Activated T-cell treated with anti-CD3 and anti-CD28 coated beads for 1 hour (primary cell): ENCODE measurements at places on chromosomes 1 and 21.

- DNase-seq: no peak
Measured at GRCh38 chr1:117567435-117567834, 38.4 kb upstream of the TENT5C start.

DNA sequence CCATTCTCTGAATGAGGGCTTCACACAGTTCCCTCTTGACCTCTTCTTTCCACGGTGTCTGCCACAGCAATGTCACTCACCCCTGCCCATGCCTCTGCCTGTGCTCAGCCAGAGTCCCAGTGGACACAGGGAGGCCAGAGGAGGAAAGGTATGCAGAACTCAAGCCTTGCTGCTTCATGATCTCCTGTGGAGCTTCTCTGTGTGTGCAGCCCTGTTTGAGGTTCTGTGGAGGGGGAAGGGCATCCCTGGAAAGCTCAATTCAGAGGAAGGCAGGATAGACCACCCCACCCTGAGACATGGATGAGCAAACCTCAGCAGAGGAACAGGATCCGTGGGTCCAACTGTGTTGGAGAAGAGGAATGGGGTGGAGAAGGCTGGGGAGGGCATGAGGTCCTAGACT lies 2.0 kb downstream of the HCN3 start:
- no peak for DNase-seq

- DNase-seq: no peak
Measured at GRCh38 chr21:37982496-37983318, 66.5 kb upstream of the KCNJ6 start.

DNA sequence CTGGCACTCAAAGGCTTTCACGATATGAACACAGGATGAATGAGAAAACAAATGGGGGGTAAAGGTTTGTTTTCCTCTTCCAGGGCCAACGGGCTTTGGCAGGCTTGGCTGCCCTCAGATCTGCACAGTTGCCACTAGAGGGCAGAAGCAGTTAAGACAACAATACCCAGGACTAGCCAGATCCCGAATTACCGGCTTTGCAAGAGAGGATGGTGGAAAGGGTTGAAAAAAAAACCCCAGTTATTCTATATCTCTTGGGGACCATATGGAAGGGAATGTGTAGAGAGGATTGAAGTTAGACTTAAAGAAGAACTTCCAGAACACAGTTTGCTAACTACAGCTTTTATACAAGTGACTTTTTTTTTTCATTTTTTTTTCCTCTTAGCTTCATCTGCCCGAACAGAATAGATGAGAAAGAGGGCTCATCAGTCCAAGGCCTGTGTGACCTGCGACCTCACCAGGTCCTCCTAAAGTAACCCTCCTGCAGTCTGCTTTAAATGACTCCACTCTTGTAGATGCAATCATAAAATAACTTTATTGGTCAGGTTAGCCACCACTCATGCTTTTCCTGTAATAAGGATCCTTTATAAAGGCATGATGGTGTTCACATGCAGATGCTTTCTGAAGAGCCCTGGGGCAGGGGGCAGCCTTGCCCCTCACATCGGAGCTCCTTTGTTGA lies 10.7 kb downstream of the FMOD start:
- DNase-seq: peak; percentile 47

GRCh38 chr1:64969305-64970046 lies 3.1 kb upstream of the JAK1 start:
- DNase-seq: no peak

DNA sequence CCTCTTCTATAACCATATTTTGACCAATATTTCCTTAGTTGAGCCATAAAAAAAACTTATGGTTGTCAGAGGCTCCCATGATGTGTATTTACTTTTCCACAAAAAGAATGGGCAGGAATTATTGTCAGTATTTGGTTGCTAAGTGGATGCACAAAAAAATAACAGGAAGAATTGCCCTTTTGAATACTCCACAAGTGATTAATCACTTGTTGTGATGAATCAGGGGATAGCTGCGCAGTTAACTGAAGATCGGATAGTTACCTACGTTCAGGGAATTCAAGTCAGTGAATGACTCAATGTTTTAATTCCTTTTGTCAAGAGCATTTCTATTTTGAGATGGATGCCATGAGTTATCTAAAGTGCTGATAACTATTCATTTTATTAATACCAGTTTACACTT lies 785.2 kb upstream of the B3GALT2 start:
- DNase-seq: no peak

DNA sequence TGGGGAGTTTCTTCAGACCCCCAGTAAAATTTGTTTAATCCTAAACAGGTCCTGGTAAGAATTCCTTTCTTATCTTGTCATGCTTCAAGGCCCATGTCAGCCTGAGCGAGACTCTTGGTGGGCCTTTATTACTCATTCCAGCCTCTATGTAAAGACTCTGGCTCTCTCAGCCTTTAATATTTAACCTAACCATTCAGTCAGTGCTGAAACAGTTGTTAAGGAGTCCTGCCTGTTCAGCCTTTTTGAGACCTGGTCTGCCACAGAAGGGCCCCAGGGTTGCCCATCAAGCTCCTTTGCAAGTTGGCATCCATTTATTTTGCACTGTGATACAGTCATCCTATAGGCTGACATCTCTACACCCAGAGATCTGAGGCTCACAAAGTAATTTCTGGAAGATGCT lies 107.7 kb upstream of the VANGL1 start:
- no peak for DNase-seq

DNA sequence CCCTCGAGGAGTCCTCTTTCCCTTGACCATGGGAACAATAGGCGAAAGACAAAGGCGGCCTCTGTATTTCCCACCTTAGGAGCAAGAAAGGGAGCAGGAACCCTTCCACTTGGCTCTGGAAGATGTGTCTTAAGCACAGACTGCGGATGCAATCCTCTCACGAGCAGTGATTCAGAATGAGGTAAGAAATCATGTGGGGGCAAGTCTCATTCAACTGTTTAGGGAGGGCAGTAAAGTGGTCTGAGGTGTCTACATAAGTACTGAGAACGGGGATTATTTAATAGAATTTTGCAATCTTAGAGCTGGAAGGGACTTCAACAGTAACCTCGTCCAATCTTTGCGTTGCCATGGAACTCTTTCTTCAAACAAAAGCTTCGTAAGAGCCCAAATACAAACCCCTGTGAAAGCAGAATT lies 1.6 kb upstream of the DYRK3 start:
- no peak for DNase-seq
